ENCODE measurements at places on chromosomes 1 and 21.

GRCh38 chr1:54384918-54385726, 21.1 kb downstream of the SSBP3 start:
- DNase-seq = no peak

DNA sequence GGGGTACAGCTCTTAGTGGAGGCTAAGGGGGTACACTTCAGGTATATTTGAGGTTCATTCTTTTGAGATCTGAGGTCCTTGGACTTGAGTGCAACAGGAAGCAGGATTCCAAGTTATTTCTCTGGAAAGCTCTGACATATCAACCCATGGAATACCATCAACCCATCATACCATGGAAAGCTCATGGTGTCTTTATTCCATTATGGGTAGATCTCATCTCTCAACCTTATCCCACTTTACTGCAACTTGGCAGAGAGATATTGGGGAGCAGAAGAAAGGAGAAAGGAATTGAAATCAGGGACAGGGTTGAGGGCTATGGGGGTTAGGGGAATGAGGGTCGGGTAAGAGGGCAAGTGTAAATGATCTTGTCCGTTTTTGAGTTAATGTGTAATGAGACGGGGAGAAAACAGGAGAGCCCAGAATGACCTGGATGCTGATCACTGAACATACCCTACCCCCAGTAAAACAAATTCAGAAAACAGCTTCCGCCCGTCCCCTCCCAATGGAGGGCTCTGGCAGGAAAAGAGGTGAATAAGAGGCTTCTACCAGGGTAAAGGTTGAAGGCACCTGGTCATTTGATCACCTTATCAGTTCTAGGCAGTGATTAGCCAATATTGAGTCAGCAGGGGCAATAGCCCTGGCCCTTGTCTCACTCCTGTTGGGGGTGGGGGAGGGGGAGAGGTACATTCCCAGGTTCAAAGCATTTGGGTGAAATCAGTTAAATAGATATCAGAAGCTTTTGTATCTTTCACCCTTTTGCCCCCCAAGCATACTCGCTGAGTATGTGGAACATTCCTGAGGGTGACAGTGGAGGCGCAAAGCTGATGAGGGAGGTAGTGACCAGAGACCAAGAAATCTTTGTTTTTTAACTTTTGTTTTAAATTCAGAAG, 622 bp upstream of the APOA2 start:
- no peak for DNase-seq

- peak; percentile 77 for DNase-seq
Observed at GRCh38 chr1:111733183-111733991, 5.8 kb downstream of the INKA2 start.

- DNase-seq = no peak
Observed at GRCh38 chr1:23118957-23119792, 49.5 kb downstream of the LUZP1 start.

DNA sequence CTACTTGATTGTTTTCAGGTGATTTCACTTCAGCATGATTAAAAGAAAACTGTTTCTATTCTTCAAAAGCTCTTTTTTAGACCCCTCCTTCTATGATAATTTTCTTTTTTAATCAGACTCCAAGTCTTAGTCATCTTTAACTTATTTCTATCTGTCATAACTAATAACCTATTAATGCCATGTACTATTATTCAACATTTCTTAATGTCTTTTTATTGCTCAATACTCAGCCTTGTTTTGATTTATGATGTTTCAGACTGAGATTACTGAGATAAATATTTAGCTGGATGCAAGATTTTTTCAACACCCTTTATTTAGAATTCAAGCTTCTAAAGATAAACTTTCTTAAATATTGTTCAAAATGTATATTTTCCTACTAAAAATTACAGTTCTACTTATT, 53.6 kb downstream of the ATP6V1G3 start:
- DNase-seq = no peak

DNA sequence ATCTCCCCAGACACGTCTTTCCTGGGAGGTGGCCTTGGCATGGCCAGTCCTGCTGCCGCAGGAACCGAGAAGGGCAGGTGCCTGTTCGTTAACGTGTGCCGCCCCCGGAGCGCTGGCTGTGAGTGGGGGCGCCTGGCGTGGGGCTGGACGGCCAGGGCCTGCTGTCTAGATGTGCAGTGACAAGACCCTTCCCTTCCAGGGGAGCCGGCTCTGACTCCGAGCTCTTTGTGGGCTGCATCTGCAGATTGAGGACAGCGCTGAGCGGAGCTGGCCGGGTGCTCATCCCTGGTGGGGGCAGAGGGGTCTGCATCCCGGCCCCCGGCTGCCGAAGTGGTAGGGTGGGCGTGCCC, 13.0 kb downstream of the COL18A1 start:
- DNase-seq = no peak

DNA sequence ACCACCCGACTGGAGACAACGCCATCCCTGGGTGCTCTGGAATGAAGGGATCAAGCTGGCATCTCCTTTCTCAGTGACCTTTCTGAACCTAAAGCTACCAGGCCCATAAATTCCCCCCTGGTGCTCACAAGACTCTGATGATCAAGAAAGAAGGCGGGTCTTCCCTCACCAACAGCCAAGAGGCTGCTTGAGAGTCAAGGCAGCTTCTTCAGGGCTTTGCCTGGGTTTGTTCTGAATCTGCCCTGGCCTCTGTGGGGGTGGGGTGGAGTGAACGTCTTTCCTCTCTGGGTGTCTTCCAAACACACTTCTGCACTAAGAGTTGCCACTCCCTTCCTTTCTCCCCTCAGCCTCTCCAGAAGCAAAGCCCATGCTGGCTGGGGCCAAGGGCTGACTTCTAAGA, 36.1 kb downstream of the CD247 start:
- no peak for DNase-seq

DNA sequence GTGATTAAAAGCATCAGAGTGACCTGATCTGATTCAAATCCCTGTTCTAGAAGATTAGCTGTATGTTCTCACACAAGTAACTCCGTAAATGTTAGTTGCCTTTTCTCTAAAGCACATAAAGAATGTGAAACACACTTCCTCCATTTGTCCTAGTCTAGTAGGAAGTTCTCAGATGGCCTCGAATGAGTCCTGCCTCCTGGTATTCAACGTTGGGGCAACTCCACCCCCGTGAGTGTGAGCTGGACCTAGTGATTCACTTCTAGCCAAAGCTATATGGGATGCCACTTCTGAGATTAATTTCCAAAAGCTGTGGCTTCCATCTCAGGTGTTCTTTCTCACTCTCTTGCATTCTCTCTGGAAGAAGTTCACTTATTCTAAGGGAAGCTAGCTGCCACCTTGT, 267.6 kb downstream of the GPATCH2 start:
- DNase-seq = no peak

GRCh38 chr21:46124926-46125845, 27.3 kb downstream of the COL6A2 start:
- peak; percentile 77 for DNase-seq

GRCh38 chr1:10340930-10341590, 57.8 kb upstream of the PGD start:
- DNase-seq = no peak

DNA sequence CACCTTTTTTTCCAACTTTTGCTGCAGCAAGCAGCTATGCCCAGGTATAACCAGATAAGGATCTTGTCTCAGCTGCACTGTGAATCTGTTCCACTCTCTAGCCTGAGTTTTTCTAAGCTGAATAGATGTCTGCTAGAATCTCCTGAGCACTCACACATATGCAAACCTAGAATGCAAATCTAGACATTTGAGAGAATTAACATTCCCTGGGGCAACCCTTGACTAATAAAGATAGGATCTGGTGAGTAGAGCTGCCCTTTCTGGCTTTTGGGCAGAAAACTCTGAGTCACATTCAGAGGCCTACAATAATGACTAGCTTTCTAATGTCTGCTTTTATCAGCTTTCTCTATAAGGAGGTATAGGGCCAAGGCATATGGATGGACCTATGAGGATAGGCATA, 61.4 kb upstream of the BARHL2 start:
- no peak for DNase-seq

- DNase-seq = peak; percentile 82
Observed at GRCh38 chr21:46078322-46078977, 19.5 kb upstream of the COL6A2 start.

GRCh38 chr1:223041481-223041880, 101.6 kb downstream of the TLR5 start:
- no peak for DNase-seq

- no peak for DNase-seq
Observed at GRCh38 chr1:208058267-208058666, 147.3 kb upstream of the CD34 start.

GRCh38 chr21:35051287-35051818, 2.3 kb upstream of the RUNX1 start:
- DNase-seq = peak; percentile 92

DNA sequence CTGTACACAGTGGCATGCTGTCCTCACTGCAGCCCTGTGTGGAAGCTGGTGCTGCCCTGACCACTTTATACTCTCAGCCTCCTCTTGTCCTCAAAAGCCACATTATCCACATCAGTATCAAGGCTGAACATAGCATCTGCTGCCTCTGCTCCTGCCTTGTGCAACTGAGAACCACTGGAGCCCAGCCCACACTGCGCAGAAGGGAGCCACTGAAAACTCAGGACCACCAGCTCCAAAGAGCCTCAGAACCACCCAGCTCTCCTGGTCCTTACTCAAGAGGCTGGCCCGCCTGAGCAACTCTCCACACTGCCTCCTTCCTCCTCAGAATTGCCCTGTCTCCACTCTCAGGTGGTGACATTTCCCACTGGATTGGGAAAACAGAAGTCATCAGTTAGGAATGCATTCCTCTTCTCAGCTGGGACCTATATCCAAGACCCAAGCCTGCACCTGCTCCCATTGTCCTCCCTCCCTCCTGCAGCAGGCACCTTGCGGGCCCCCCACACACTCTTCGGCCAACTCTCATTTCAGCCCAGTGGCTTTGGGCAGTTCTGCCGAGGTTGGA, 7.0 kb upstream of the KISS1 start:
- no peak for DNase-seq

GRCh38 chr1:71521655-71522264, 440.9 kb upstream of the ZRANB2 start:
- no peak for DNase-seq

All from suprapubic skin (tissue), 4 donors.